ENCODE measurements at places on chromosomes 1 and 21. TPM values are rescaled to one million over a fixed set of nuclear protein-coding genes. Genes with fewer than 3 reads are reported as not detected.

DNA sequence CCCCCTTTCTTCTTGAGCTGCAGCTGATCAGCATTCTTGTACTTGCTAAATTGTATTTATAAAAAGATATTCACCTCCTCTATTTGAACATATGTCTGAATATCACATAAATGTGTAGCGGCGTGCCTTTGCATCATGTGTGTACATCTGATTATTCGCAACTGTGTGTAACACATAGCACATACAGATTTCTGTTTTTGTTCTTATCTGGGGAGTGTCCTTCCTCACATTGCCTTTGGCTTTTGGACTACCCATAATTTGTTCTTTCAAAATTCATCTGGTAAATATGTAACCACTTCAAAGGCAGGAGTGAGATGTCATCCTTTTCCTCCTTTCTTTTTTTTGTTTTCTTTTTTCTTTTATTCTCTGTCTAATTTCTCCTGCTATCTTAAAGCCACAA lies 113.6 kb downstream of the PBX1 start:
- H3K27me3 ChIP-seq = no peaks in the 10 kb centered on the region
- H3K4me1 ChIP-seq = no peaks in the 10 kb centered on the region
- no peak for DNase-seq
- H3K4me3 ChIP-seq = no peak overlapping the region
- H3K27ac ChIP-seq = no peak overlapping the region

DNA sequence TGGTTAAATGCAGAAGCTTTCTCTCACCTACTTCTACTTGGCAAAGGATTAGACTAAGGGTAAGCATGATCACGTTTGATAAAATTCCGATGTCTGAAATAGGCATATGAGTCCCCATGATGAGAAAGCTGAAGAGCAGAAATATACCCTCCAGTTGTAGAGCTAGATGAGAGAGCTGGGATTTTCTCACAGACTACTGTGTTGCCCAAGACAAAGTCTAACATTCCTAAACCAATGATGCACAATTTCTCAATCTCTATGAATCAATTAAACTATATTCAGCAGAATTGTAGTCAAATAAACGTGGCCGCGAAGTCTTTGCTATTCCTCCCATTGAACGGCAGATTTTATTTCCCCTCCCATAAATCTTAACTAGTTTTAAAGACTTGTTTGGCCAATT lies 699.2 kb downstream of the KCNT2 start:
- H3K27ac ChIP-seq = no peak overlapping the region
- H3K4me3 ChIP-seq = no peak overlapping the region
- no peaks in the 10 kb centered on the region for H3K4me1 ChIP-seq
- H3K27me3 ChIP-seq = no peaks in the 10 kb centered on the region
- no peak for DNase-seq

- no peak for DNase-seq
- H3K36me3 ChIP-seq = no peaks in the 10 kb centered on the region
- no peak overlapping the region for H3K4me3 ChIP-seq
These were observed 33.8 kb downstream of the PEX14 start for GRCh38 chr1:10508511-10508951.

The KLHL17 gene
- 13.9 TPM for total RNA-seq

GRCh38 chr21:35220301-35220700 lies 171.2 kb upstream of the RUNX1 start:
- no peak overlapping the region for H3K27ac ChIP-seq
- no peak for DNase-seq
- no peaks in the 10 kb centered on the region for H3K27me3 ChIP-seq
- peaks cover 18% of the 10 kb centered on the region for H3K4me1 ChIP-seq
